ENCODE measurements at places on chromosomes 1 and 21. TPM values are rescaled to one million over a fixed set of nuclear protein-coding genes. Genes with fewer than 3 reads are reported as not detected.

Gene C8B
- polyA plus RNA-seq: not detected

Gene C1QC
- polyA plus RNA-seq: not detected

Gene OR2L3
- not detected for polyA plus RNA-seq

Gene CFAP74
- polyA plus RNA-seq: 1.7 TPM

Gene EXOSC10
- 69.3 TPM for polyA plus RNA-seq

Gene NIPAL3
- 23.7 TPM for polyA plus RNA-seq

Gene TCHHL1
- not detected for polyA plus RNA-seq

Gene PRKACB
- polyA plus RNA-seq: 42.9 TPM

Gene NTNG1
- not detected for polyA plus RNA-seq
